ENCODE measurements at places on chromosomes 16 and 17.

GRCh38 chr17:48544349-48545021, 424 bp downstream of the HOXB2 start:
- DNase-seq: no peak

GRCh38 chr16:4116325-4117249, at the start of gene ADCY9:
TSS of gene ADCY9 (minus strand) at chr16:4116442. CDS start at chr16:4115442, 1,000 bp downstream.
- peak; percentile 63 for DNase-seq

GRCh38 chr17:41860254-41860931, 4.8 kb downstream of the KLHL11 start:
- no peak for DNase-seq

- no peak for DNase-seq
Measured at GRCh38 chr17:8946476-8946875, 19.0 kb downstream of the PIK3R5 start.

- no peak for DNase-seq
Measured at GRCh38 chr17:28081467-28081866, 39.0 kb downstream of the NLK start.

DNA sequence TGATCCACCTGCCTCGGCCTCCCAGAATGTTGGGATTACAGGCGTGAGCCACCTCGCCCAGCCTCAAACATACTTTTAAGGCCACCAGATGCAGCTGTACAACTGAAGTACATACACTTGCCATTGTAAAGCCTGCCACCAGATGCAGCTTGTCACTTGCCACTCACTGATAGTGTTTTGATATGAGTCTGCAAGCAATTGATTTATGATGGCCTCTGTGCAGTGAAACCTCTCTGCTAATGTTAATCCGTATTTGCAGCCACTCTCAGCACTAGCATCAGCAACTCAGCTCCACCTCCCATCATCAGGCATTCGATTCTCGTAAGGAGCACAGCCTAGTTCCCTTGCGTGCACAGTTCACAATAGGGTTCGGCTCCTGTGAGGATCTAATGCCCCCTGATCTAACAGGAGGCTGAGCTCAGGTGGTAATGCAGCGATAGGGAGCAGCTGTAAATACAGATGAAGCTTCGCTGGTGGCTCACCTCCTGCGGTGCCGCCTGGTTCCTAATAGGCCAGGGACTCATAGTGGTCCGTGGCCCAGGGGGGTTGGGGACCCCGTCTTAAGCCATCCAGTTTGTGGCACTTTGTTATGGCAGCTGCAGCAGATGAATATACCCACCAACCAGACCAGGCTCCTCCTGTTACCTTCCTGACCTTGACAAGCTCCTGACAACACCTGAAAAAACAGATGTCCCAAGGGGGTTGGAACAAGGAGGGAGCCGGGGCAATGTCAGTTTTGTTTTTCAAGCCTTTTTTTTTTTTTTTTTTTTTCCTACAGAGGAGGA, 1.3 kb upstream of the HERPUD1 start:
- peak; percentile 49 for DNase-seq

- DNase-seq: peak; percentile 69
Measured at GRCh38 chr17:7383742-7384488, 3.0 kb downstream of the TNK1 start.

- peak; percentile 88 for DNase-seq
Measured at GRCh38 chr17:40559954-40560591, 5.2 kb downstream of the CCR7 start.

- DNase-seq: no peak
Measured at GRCh38 chr17:5444209-5444608, 5.3 kb upstream of the C1QBP start.

- no peak for DNase-seq
Measured at GRCh38 chr17:284676-285355, 67.8 kb downstream of the RPH3AL start.

- DNase-seq: no peak
Measured at GRCh38 chr16:84069540-84069939, 26.9 kb upstream of the SLC38A8 start.

- DNase-seq: peak; percentile 39
Measured at GRCh38 chr16:19559242-19559910, 3.9 kb downstream of the VPS35L start.

GRCh38 chr16:11683145-11683544, 14.9 kb downstream of the SNN start:
- no peak for DNase-seq

- DNase-seq: peak; percentile 18
Measured at GRCh38 chr17:77779711-77780539, 178.6 kb upstream of the TNRC6C start.

DNA sequence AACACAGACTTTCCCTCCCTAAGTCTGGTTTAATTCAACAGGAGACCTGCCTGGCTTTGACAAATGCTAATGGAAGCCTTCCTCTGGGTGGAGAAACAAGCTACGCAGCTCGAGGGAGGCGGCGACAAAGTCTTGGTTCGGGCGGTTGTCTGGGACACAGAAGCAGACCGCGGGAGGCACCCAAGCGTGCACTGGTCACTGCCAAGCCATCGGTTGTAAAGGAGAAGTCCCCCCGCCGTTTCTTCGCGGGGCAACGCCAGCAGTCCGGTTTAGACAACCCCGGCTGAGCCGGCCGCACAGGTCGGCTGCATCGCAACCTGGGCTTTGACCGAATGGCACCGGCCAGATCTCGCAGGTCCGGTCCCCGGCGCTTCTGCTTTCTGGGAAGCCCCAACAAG, 586 bp downstream of the GLYR1 start:
- DNase-seq: no peak

DNA sequence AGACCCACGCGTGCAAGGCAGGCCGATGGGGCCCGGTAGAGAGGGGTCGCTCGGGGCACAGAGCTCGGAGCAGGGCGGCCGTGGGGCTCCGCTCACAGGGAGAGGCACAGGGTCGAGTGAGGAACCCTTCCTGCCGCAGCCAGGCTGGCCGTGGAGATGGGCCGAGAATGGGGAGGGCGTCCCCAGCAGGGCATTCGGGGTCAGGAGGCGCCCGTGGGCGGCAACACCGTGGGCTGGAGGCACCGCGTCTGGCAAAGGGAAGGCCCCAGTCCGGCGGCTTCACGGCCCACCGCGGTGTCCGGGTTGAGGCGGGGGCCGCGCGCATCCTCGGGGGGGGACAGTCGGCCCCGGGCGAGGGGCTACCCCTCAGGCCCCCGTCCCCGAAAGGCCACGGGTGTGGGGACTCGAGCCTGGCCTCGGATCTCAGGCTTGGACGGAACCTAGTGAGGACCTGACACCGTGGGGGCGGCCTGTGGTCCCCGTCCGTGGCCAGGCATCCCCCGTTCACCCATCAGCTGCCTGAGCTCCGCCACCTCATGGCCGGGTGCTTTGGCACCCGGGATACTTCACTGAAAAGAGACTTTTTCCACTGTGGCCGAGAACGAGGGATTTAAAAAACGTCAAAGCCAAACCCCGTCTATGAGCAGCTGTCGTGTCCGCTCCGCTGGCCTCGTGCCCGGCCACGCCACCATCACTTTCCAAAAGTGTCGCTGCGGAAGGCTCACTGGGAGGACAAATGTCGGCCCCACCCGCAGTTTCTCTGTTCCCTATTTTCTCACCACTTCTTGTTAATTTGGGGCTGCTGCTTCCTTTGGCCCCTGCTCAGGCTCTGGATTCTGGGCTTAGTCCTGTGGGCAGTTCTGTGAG, 73.6 kb downstream of the METRNL start:
- DNase-seq: no peak

DNA sequence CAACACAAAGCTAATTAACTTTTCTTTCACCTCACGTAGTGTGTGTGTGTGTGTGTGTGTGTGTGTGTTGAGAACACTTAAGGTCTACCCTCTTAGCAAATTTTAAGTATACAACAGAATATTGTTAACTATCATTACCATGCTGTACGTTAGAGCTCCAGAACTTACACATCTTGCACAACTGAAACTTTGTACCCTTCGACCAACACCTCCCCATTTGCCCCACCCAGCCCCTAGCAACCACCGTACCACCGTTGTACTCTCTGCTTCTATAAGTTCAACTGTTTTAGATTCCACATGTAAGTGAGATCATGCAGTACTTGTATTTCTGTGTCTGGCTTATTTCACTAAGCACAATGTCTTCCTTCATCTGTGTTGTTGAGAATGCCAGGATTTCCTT, 28.1 kb upstream of the MLYCD start:
- DNase-seq: no peak

DNA sequence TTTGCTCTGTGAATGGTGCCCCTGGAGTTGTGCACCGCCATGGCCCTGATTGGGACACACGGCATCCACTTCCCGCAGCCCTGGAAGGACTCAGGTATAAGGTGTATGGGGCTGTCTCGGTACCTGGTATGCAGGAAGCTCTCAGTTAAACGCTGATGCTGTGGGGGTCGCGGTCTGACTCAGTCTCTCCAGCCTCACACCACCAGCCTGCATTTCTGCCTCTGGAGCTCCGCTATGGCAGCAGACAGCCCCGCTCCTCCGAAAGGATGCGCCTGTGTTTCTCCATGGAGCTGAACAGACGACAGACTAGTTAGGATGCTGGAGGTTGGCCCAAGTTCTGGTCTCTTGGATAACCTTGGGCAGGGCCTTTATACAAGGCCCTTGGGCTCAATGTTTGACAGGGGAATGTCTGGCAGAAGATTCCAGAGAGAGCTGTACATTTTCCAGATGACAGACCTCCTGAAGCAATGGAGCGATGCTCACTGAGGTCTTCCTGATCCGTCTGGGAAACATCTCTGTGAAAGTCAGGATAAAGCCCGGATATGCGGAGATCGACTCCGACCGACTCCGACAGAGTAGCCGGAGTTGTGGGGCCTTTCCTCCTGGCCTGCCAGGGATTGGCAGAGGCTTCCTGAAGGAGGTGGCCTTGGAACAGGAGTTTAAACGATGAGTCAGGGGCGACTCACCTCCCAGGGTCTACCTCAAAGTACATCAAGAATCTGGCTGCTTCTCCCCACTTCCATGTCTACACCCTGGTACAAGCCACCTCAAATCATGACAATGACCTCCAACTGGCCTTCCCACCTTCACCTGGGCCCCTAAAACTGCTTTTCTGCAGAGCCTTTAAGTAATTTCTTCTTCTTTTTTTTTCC, 21.9 kb upstream of the BCAR1 start:
- no peak for DNase-seq

DNA sequence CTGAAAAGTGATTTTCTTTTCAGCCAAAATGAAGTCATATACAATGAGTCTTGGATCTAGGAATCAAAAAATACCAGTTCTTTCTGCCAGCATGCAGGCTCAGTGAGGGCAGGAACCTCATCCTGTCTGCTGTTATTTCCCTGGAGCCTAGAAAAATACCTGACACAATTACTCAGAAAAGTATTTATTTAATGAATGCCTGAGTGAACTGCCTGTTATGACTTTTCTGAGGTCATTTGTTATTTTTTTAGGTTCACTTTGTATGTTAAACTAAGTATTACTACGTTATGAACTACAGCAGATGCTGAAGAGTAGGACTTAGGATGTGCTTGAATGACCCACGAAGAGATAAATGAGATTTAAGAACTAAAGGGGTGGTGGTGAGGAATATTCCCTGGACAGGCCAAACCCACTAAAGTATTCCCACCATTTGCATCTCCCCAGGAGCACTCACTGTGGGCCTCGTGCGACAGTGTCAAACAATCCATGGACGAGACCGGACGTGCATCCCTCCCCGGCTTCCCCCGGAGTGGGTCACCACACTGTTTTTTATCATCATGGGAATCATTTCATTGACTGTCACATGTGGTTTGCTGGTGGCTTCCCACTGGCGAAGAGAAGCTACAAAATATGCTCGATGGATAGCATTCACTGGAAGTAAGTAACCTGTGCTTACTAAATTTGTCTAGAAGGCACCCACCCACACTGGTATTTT, 17.1 kb upstream of the VWA3A start:
- DNase-seq: no peak

- no peak for DNase-seq
Measured at GRCh38 chr16:23857881-23858269, 22.1 kb downstream of the PRKCB start.

- DNase-seq: no peak
Measured at GRCh38 chr16:11210260-11210659, 45.7 kb downstream of the SOCS1 start.

DNA sequence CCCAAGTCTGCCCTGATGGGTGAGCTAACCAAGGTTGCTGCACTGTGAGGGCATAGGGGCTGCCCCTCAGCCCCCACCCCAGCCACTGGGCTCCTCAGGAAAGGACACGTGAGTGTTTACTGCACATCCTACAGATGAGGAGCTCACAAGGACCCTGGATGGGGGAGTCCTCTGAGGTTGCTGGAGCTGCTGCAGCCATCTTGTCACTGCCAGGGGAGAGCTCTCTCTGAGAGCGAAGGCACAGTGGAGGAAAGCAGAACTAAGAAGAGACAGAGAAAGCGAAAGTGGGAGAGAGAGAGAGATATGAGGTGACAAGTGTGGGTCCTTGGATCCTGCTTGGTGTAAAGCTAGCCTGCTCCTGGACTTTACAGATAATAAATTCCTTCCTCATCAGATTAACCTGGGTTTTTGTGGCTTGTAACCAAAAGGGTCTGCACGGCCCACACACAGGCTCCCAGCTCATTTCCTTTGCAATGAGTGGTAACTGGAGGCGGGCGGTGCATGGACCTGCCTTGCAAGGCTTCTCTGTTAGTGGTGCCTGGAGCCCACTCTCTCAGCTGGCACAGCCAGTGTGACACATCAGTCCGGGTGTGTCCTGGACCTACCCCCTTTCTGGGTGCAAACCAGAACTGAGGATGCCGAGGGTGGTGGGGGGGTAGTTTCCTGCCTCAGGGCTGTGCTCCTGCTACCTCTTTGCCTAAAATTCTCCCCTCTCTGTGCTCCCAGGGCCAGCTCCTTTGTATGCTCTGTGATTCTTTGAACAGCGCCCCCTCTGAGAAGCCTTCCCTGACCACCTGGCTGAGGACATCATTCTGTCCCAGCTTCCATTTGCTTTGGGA, 14.2 kb downstream of the SNX20 start:
- DNase-seq: no peak

DNA sequence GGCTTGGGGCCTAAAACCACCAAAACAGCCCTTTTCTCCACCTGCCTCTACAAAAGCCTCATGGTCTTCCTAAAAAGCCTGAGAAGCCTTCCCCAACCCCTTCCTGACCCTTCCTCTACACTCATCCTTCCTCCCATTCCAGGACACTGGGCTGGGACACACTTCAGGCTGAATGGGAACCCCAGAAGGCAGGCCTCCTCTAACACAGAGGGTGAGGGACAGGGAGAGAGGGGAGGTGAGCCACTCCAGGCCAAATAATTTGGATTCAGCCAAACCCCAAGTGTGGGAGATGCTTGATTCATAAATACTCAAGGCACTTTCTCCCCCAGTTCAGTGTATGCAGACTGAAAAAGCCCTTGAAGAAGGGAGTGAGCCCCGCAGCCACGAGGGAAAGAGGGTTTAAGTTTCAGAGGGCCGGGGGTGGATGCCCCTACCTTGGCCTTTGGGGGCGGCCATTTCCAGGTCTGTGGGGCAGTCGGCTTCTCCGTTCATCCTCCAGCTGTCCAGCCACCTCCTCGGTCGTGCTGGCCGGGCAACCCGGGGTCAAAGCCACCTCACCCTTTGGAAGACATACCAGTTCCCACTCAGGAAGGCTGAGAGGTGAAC, 1.6 kb downstream of the UBTF start:
- no peak for DNase-seq

- no peak for DNase-seq
Measured at GRCh38 chr16:81786321-81786720, 7.2 kb downstream of the PLCG2 start.

DNA sequence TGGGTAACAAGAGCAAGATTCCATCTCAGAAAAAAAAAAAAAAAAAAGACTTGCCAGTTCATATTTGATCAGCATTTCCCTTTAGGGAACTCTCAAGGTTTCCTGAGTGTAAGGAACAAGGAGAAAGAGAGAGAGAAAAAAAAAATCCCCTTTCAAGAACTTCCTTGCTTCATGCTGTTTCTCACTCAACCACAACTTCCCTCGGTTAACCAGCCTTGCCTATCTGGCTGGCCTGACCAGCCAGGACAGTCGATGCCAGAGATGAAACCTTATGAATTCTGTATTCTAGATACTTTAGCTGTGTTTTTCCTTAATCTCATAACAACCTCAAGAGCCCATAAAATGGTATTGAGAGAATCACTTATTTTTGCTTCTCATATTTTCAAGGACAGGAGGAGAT, 2.6 kb upstream of the N4BP1 start:
- DNase-seq: no peak
